Karpas-422 (cell line): ENCODE measurements at places on chromosomes 7 and 10.

- DNase-seq: no peak
Observed at GRCh38 chr7:55878691-55879090, 8.6 kb upstream of the ZNF713 start.

DNA sequence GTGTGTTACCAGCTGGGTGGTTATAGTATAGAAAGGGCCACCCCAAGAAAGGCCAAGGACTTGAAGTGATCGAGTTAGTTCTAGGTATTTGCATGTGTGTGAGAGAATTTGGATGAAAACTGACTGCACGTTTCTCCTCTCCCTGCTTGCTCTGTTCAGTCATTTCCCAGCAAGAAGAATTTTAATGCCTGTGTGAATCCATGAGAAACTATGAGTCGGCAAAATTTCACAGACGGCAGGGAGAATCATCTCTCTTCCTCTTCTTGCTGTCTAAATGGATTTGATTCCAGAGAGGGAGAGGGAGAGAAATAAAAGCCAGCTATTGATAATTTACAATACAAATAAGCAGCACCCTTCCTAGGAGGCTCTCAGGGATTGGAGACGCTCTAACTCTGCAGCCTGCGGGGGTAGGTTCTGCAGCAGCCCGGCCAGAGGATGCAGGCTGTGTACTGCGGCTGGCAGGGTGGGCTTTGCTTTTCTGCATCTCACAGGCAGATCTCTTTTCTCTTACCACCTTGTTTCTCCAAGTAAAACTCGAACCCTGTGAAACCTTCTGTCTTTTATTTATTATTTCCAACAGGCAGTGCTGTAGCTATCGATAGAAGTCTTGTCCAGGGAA lies 183.6 kb downstream of the TCF7L2 start:
- DNase-seq: no peak

DNA sequence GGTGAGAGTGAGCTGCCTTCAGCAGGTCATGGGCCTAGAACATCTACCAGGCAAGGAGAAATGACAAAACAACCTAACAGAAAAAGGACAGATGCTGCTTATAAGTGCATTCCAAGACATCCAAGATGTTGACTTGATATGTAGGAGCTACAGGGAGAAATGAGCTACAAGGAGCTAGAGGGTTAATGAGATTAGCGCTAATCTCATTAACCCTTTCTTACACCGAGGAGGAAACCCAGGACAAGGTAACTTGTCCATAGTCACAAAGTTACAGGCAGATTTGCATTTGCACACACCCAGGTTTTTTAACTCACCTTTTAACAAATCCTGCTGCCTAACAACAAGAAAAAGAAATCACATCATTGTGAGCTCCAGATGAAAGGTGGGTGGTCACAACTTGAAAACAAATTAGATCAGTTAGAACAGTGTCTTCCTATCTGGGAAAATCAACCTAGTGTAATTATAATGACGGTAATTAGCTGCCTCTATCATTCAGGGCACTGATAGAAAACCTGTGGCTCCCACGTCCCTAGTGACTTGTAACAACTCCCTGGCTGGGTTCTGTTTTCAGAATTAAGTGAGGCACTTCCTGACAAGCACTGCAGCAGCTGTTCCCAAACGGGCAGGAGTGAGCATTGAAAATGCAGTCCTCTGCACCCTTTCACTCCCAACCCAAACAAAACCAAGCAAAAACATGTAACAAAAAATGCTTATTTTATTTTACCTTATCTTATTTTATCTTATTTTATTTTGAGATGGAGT lies 5.7 kb downstream of the KIAA1549 start:
- no peak for DNase-seq

DNA sequence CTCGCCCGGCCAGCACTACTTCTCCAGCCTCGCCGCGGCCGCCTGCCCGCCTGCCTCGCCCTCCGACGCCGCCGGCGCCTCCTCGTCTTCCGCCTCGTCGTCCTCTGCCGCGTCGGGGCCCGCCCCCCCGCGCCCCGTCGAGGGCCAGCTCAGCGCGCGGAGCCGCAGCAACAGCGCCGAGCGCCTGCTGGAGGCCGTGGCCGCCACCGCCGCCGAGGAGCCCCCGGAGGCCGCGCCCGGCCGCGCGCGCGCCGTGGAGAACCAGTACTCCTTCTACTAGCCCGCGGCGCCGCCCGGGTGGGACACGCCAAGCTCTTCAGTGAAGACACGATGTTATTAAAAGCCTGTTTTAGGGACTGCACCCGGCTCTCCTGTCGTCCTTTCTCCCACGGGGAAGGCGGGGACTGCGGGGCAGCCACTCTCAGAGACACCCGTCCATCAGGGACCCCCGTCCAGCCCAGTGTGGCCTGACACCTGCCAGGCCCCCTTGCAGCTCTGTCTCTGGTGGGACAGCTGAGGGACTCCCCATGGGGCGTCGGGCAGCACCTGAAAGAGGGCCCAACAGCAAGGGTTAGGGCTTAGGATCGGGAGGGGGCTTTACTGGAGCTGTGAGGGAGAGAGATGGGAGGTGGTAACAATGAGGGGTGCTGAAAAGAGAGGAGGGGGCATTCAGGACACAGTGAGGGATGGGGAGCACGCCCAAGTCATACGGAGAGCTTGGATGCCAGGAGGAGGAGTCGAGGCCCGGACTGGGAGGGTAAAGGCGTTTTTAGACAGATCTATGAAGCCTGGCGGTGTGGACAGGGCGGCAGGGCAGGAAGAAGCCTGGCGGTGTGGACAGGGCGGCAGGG lies 34.7 kb downstream of the SPDYE6 start:
- peak; percentile 41 for DNase-seq

DNA sequence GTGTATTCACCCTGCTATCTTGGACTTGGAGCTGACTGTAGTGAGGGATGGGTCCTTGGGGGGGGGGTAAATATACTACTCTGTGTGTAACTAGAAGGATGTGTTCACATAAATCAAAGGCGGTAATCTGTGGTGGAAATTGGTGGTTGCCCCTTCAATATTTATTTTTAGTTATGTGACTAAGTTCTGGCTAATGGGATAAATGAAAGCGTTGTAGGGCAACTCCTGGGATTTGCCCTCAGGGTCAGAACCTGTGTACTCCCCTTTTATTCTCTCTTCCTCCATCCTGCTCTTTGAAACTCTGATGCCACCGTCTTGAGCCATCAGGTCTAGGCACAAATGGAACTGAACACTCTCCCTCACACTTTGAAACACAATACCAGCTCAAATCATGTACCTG lies 24.3 kb upstream of the ST7 start:
- DNase-seq: no peak

DNA sequence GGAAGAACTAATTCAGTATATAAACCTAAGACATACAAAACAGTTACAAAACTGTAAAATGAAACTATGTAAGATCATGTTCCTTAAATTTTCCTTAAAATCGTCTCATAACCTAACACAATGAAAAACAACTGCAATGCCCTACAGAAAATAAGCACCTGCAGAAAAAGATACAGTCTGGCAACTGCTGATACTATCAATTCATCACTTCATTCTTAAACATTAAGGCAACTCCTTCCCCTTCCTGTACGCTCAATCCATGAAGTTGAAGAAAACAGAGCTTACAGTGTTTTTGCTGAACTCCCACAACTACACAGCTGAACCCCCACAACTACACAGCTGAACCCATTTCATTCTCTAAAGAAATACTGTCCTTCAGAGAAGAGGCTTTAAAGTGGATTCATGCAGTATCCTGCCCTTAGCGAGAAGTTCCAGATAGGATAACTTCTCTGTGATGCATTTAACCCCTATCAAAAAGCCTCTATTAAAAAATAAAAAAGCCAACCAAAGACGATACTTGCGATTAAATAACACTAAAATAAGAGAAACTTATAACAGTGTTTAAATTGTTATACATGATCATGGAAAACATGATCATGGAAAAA lies 50.0 kb downstream of the JMJD1C start:
- DNase-seq: no peak

- no peak for DNase-seq
Observed at GRCh38 chr10:13593535-13593934, 6.8 kb downstream of the PRPF18 start.

DNA sequence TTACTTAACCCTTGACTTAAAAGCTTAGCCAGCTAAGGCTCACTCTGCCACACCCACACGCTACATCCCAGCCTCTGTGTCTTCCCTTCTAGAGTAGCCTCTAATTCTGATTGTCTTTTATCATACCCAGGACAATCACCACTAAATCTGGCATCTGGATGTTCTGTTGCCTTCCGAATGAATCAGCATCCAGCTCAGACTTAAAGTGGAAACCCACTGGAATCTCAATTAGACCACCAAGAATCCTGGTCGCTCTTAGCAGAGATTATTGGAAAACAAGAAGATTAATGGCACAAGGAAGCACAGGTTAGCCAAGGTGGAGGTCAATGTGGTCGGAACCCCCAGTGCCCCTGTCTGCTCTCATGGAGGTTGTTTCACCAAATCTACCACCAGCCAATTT lies 404.2 kb upstream of the FOXK1 start:
- no peak for DNase-seq

DNA sequence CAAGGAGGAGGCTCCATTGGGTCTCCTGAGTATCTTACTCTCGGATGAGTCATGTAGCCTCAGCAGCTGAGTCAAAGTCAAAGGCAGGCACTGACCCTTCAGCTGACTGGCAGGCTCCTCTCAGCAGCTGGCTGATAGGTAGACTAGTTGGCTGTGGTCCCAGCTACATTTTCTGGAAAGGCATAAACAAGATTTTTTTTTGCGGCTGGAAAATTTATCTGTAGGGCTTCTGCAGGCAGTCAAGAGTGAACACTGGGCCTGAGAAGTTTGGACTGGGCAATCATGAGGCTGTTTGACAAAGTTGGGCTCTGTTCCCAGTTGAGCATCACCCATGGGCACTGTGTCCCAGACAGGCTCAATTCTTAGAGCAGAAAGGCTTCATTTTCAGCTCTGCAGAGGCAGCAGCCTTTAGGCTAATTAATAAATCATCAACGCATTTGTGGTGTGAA lies 796.2 kb downstream of the CCSER2 start:
- DNase-seq: no peak

DNA sequence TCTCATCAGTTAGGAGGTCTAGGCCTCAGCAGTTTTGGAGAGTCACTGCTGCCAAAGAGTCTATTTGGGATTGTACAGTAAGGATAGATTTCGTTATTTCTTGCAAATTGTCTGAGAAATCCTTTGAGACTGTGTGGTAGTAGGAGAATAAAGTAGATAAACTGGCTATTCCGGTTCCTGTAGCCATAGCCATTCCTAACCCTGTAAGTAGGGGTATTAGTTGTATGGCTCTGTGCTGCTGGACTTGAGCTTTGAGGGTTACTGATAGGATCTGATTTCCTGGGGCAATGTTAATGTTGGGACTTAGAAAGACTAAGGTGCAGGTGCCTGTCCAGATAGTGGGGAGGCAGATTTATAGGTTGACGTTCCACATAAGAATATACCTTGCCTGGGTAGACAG lies 36.1 kb upstream of the ZNF138 start:
- DNase-seq: no peak

DNA sequence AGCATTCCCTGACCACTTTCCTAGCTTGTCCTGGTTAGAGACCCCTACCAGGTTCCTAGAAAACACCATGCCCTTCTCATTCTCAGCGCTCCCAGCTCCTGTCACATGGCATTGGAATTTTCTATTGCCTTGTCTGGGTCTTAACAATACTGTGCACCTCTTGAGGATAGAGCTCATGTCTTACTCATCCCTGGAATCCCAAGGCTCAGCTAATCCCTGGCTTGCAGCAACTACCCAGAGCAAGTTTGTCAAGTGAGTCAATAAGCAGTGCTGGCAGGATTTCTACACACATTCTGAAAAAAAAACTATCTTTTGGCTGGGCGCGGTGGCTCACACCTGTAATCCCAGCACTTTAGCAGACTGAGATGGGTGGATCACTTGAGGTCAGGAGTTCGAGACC lies 11.7 kb upstream of the PRDX3 start:
- no peak for DNase-seq

GRCh38 chr10:83476211-83476610 lies 663.1 kb upstream of the GHITM start:
- DNase-seq: no peak

DNA sequence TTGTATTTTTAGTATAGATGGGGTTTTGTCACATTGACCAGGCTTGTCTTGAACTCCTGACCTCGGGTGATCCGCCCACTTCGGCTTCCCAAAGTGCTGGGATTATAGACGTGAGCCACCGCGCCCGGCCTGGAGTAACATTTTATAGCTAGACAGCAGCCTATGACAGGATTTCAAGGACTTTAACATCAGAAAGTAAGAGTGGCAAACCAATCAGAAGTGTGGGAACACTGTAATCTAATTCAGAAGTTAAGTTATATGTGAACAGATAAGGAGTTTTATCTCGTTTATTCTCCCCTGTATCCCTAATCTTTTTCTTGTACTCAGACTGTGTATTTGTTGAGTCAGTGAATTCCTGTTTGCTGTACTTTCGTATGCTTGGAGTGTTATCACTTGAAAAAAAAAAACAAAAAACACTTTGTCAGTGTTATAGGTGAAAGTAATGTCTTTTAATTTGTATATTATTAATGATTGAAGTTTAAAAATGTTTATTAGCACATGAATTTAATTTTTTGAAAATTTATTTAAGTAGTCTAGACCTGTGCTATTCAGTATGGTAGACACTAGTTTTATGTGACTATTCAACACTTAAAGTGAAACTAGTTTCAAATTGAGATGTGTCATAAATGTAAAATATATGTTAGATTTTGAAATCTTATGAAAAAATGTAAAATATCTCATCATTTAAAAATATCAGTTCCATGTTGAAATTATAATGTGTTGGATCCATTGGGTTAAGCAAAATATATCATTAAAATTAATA lies 38.6 kb downstream of the RSBN1L start:
- DNase-seq: no peak

DNA sequence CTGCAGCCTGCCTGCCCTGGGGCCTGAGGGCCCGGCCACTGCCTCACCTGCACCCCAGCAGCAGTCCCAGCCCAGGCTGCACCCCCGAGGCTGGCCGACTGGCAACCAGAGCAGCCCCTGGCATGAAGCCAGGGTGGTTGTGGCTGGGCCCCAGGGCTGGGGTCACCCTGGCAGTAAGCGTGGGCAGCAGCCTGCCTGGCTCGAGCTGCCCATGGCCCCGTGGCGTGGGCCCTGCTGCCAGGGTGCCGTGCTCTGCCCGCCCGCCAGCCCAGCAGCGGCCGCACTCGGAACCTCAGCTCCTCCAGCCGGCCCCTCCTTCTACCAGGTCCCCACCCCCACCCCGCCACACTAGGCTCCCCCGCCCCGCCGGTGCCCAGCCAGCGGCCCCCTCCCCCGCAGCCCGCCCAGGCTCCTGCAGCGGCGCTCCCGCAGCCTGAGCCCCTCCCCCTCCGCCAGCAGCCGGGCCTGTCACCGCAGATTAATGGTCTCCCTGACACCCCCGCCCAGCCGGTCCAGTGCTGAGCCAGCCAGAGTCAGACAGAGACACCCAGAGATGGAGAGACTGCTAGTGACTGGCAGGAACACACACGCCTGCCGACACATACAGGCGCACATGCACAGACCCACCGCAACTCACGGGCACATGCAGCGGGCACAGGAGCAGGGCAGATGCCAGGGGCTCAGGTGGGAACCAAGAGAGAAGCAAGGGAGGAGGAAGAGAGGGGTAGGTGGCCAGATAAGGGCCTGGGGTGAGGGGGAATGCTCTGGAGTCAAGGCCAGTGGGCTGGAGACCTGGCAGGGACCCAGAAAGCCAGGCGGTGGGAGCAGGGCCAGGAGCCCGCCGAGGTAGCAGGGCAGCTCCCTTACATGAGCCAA lies 22.4 kb downstream of the KCNH2 start:
- no peak for DNase-seq

GRCh38 chr7:158111049-158111751 lies 476.4 kb downstream of the PTPRN2 start:
- no peak for DNase-seq

- DNase-seq: peak; percentile 47
Observed at GRCh38 chr7:73366127-73366526, 38.2 kb downstream of the FKBP6 start.

- no peak for DNase-seq
Observed at GRCh38 chr10:113390896-113391295, 162.0 kb upstream of the HABP2 start.

GRCh38 chr10:132163278-132163765 lies 23.4 kb upstream of the DPYSL4 start:
- peak; percentile 66 for DNase-seq
